Chondrocyte (in vitro differentiated cells): ENCODE measurements at places on chromosomes 3 and 15. TPM values are rescaled to one million over a fixed set of nuclear protein-coding genes. Genes with fewer than 3 reads are reported as not detected.

- no peaks in the 10 kb centered on the region for H3K36me3 ChIP-seq
- H3K27me3 ChIP-seq: no peaks in the 10 kb centered on the region
- no peak overlapping the region for H3K27ac ChIP-seq
- no peak for DNase-seq
Measured at GRCh38 chr3:168914662-168915061, 748.9 kb downstream of the MECOM start.

- peaks cover under 1% of the 10 kb centered on the region for H3K36me3 ChIP-seq
- H3K4me3 ChIP-seq: no peak overlapping the region
- no peaks in the 10 kb centered on the region for H3K27me3 ChIP-seq
- no peaks in the 10 kb centered on the region for H3K4me1 ChIP-seq
- DNase-seq: no peak
- H3K27ac ChIP-seq: no peak overlapping the region
Measured at GRCh38 chr3:169421182-169421581, 242.3 kb downstream of the MECOM start.

- no peaks in the 10 kb centered on the region for H3K4me1 ChIP-seq
- no peak for DNase-seq
- no peak overlapping the region for H3K27ac ChIP-seq
Measured at GRCh38 chr3:42556089-42556632, 25.6 kb downstream of the SEC22C start.

DNA sequence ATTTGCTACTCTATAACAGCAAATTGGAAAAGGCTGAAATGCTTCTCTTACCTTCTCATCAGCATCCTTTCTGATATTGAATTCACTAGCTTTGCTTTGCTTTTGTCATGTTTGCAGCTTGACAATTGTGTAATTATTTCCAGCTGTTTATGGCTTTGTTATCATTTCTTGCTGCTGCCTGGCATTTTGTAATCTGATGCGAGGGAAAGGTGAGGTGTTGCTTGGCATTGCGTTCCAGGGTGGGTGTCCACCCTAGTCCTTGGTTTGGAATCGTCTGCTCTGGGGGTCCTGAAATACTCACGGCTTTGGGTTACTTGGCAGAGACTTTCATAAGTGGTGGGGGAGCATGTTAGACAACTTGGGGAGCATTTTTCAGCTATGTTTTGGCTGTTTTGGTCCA is 2.9 kb downstream of the CACNA2D3 start:
- DNase-seq: no peak
- H3K4me1 ChIP-seq: peaks cover 9% of the 10 kb centered on the region
- H3K4me3 ChIP-seq: no peak overlapping the region
- peaks cover 45% of the 10 kb centered on the region for H3K27me3 ChIP-seq
- H3K27ac ChIP-seq: no peak overlapping the region

DNA sequence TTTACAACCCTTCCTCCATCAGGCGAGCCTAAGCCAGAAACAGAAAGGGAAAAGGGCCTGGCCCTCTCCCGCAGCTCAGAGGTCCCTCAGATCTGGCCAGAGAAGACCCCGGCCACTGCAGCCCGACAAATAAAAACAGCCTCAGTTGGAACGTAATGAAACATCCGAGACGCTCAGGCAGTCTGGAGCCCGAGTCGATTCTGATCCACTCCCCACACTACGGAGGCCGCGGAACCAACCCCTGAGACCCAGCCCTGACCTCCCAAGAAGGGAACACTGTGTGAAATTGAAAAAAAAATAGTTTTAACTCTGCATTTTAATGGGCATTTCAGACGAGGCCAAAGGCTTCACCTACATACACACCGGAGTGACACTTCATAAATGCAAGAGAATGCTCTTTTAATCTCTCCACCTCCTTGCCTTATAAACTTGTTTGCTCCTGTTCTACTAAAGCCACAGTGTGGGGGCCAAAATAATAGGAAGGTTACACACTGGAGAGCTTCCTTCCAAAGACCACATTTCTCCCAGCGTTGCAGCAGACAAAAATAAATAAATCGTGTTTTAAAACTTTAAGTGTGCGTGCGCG is 3.7 kb downstream of the MEIS2 start:
- peaks cover 24% of the 10 kb centered on the region for H3K36me3 ChIP-seq
- peak overlapping the region; percentile 99 for H3K4me3 ChIP-seq
- H3K4me1 ChIP-seq: peaks cover 55% of the 10 kb centered on the region
- H3K27me3 ChIP-seq: no peaks in the 10 kb centered on the region
- no peak for DNase-seq

GRCh38 chr3:155657161-155657560 is 87.7 kb downstream of the PLCH1 start:
- H3K4me1 ChIP-seq: no peaks in the 10 kb centered on the region
- H3K4me3 ChIP-seq: no peak overlapping the region
- H3K36me3 ChIP-seq: no peaks in the 10 kb centered on the region
- DNase-seq: no peak
- no peak overlapping the region for H3K27ac ChIP-seq
- H3K27me3 ChIP-seq: no peaks in the 10 kb centered on the region

DNA sequence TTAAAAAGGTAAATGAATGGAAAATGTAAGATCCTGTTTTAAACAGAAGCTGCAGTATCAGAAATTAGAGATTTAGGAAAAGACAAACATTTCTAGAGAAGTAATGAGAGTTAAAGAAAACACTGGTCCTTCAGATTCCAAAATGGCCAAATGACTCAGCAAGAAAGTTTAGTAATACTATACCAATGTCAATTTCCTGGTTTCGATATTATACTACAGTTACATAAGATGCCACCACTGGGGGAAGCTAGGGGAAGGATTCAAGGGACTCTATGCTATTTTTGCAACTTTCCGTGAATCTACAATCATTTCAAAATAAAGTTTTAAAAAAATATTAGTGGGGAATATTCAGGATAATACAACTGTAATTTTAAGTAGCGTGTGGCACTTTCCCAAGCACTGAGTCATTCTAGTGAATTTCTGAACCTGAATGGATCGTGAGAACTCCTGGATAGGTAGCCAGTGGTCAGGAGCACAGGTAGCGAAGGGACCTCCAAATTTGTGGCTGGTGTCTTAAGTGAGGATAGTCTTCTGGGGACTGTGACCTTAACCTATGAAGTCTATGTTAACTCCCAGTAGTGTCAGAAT is 37.6 kb downstream of the TMCC1 start:
- H3K4me3 ChIP-seq: no peak overlapping the region
- H3K27me3 ChIP-seq: no peaks in the 10 kb centered on the region
- peaks cover 10% of the 10 kb centered on the region for H3K36me3 ChIP-seq
- no peak for DNase-seq

DNA sequence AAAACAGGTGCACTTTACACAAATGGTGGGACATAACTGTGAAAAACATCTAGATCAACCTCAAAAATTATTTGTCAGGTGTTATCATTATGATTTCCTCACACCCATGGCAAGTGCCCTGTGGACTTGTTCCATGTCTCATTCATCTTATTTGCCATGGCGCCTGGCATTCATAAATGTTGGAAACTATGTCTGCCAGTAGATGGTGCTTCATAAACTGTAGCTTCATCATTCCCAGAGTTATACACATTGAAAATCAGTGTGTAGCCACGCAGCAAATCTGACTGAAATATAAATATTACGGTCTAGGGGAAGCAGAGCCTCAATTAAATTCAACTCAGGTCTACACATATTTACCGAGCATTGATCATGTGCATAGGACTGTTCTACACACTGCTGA is 90.7 kb downstream of the IMPG2 start:
- no peak overlapping the region for H3K27ac ChIP-seq
- H3K36me3 ChIP-seq: peaks cover 4% of the 10 kb centered on the region
- no peaks in the 10 kb centered on the region for H3K27me3 ChIP-seq
- no peaks in the 10 kb centered on the region for H3K4me1 ChIP-seq
- DNase-seq: no peak
- no peak overlapping the region for H3K4me3 ChIP-seq

The CEMIP gene
- 138 to 146 TPM (median 143 TPM) in 3 replicates for total RNA-seq

DNA sequence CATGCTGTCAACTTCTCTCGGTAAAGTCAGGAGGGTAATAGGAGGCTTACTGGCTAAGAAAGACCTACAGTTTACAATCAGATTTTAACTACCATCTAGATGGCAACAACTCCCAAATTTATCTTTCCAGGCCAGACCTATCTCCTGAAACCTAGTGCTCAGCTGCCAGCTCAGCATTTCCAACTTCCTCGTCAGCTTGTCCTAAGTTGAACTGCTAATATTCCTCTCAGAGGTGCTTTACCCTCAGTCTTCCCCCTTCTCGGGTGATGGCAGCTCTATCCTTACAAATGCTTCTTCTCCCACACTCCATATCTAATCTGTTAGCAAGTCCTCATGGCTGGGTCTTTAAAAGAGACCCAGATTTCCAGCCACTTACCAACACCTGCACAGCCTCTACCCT is 36.9 kb upstream of the UBE2E2 start:
- H3K4me1 ChIP-seq: peaks cover 4% of the 10 kb centered on the region
- no peak for DNase-seq
- no peak overlapping the region for H3K4me3 ChIP-seq
- H3K27me3 ChIP-seq: no peaks in the 10 kb centered on the region
- no peak overlapping the region for H3K27ac ChIP-seq

The ATP1B3 gene
- total RNA-seq: 143 to 165 TPM (median 161 TPM) in 3 replicates

DNA sequence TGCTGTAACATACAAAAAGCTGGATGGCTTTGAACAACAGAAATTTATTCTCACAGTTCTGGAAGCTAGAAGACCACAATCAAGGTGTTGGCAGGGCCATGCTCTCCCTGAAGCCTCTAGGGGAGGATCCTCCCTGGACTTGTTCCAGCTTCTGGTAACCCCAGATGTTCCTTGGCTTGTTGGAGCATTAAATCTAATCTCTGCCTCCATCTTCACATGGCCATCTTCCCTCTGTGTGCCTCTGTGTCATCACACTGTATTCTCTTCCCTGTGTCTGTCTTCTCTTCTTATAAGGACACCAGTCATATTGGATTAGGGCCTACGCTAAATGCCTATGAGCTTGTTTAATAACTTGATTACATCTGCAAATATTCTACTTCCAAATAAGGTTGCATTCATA is 109.5 kb downstream of the STAG1 start:
- DNase-seq: no peak
- peaks cover 40% of the 10 kb centered on the region for H3K4me1 ChIP-seq
- no peaks in the 10 kb centered on the region for H3K27me3 ChIP-seq

DNA sequence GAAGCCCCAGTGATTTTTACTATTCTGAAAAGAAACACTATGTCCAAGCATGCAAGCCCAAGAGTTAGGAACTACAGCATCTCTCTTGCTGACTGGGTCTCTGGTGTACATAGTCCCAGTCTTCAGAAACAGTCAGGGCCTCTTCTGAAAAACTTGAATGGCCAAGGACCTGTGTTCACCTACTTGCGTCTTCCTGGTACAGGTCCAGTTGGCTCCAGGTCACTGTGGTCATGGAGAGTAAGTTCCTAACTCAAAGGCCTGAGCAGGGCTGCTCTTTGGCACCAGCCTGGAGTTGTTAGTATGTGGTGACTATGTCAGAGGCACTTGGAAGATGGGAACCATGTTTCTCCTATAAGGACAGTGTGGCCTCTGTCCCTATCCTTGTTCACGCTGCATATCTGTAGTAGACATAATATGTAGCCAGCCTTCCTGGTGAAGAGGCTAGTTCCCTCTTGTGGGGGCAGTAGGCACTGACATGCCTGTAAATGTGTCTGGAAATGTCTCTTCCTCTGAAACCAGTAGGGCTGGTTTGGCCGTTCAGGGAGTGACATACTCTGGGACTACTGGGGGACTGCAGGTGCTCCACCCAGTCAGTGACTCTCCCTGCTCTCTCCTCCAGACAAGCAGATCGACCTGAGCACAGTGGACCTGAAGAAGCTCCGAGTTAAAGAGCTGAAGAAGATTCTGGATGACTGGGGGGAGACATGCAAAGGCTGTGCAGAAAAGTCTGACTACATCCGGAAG is 2.6 kb upstream of the RBM15B start:
- DNase-seq: no peak
- peaks cover 11% of the 10 kb centered on the region for H3K36me3 ChIP-seq
- H3K4me3 ChIP-seq: peak overlapping the region; percentile 16
- peaks cover 63% of the 10 kb centered on the region for H3K4me1 ChIP-seq
- H3K27ac ChIP-seq: peak overlapping the region; percentile 45

- H3K4me3 ChIP-seq: no peak overlapping the region
- peaks cover 3% of the 10 kb centered on the region for H3K27me3 ChIP-seq
- no peak overlapping the region for H3K27ac ChIP-seq
- DNase-seq: no peak
Measured at GRCh38 chr3:145815707-145816413, 345.1 kb downstream of the PLOD2 start.

The HIGD1A gene
- total RNA-seq: 78.6 to 89.7 TPM (median 78.7 TPM) in 3 replicates

GRCh38 chr15:99474909-99475753 is 90.7 kb upstream of the MEF2A start:
- H3K4me3 ChIP-seq: no peak overlapping the region
- DNase-seq: peak; percentile 81
- no peaks in the 10 kb centered on the region for H3K27me3 ChIP-seq

The IQCF5 gene
- total RNA-seq: not detected in 3 replicates

DNA sequence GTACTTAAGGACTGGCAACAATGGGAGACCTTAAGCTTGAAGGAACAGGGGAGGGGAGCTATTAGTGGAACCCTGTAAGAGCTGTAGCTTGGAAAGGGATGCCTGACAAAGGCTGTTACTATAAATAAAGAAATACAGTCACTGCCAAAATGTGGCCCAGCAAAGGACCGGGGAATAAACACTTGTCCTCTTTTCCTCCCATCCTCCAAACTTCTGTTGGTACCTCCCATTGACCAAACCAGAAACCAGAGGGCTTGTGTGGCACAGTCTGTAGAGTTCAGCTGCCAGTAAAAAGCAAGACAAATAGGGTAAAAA is 25.1 kb upstream of the TCF12 start:
- H3K27ac ChIP-seq: no peak overlapping the region
- H3K4me1 ChIP-seq: no peaks in the 10 kb centered on the region
- no peak overlapping the region for H3K4me3 ChIP-seq
- DNase-seq: no peak

The AADACL2 gene
- total RNA-seq: not detected in 3 replicates

GRCh38 chr15:65873256-65873655 is 4.0 kb downstream of the RAB11A start:
- H3K27me3 ChIP-seq: no peaks in the 10 kb centered on the region
- H3K36me3 ChIP-seq: peaks cover 9% of the 10 kb centered on the region
- no peak for DNase-seq
- H3K4me3 ChIP-seq: no peak overlapping the region
- no peak overlapping the region for H3K27ac ChIP-seq

- no peaks in the 10 kb centered on the region for H3K4me1 ChIP-seq
- no peak overlapping the region for H3K4me3 ChIP-seq
- H3K27ac ChIP-seq: no peak overlapping the region
- H3K36me3 ChIP-seq: peaks cover 19% of the 10 kb centered on the region
- no peaks in the 10 kb centered on the region for H3K27me3 ChIP-seq
- no peak for DNase-seq
Measured at GRCh38 chr15:59259137-59259943, 52.7 kb downstream of the LDHAL6B start.

DNA sequence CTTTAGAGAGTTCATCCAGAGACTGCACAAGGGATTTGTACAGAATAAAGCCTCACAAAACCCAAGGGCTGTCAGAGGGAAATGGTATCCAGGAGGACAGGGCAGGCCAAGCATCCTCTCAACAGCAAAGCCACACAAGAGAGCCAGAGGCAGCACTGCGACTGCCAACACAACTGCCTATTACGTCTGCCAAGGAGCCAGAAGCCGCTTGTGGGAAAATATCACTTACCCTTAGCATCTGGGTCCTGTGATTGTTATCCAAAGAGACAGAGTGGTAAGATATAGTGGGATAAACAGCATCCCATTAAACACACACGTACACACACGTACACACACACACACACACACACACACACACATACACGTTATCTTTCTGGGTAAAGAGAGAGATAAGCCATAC is 618.3 kb upstream of the AGTR1 start:
- H3K4me1 ChIP-seq: peaks cover 8% of the 10 kb centered on the region
- H3K27ac ChIP-seq: no peak overlapping the region
- no peaks in the 10 kb centered on the region for H3K27me3 ChIP-seq
- H3K36me3 ChIP-seq: no peaks in the 10 kb centered on the region

- H3K4me1 ChIP-seq: peaks cover 33% of the 10 kb centered on the region
- peaks cover 19% of the 10 kb centered on the region for H3K27me3 ChIP-seq
- no peak overlapping the region for H3K4me3 ChIP-seq
- H3K27ac ChIP-seq: peak overlapping the region; percentile 60
Measured at GRCh38 chr15:88800026-88800425, 3.2 kb upstream of the ACAN start.

The SKOR1 gene
- 0.15 to 0.27 TPM (median 0.22 TPM) in 3 replicates for total RNA-seq
